ENCODE measurements at places on chromosomes 16 and 17. TPM values are rescaled to one million over a fixed set of nuclear protein-coding genes. Genes with fewer than 3 reads are reported as not detected.

Gene SMURF2
- 9.6 TPM for total RNA-seq

Gene MYH11
- total RNA-seq = not detected

Gene KRTAP9-4
- total RNA-seq = not detected

Gene NLGN2
- total RNA-seq = 7.7 TPM

Gene MYLK3
- total RNA-seq = 0.05 TPM

- no peak overlapping the region for H3K27ac ChIP-seq
- no peaks in the 10 kb centered on the region for H3K27me3 ChIP-seq
- no peaks in the 10 kb centered on the region for H3K36me3 ChIP-seq
- peaks cover 15% of the 10 kb centered on the region for H3K4me1 ChIP-seq
Measured at GRCh38 chr17:43576563-43577229, 30.6 kb upstream of the ETV4 start.

DNA sequence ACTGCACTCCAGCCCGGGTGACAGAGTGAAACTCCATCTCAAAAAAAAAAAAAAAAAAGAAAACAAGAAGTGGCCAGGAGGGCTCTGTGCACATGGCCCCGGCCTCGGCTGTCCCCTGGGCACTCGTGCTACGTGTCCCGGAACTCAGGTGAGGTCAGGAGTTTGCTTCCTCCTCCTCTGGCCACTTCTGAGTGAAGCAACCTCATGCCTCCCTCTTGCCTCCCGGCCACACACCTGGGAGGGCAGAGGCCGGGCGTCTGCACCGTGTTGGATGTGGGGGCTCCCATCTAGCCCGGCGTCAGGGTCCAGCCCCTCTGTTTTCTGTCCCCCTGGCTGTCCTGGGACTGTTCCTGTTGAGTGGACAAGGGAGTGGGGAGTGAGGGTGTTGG lies 22.2 kb downstream of the ASPSCR1 start:
- H3K27me3 ChIP-seq = no peaks in the 10 kb centered on the region
- H3K36me3 ChIP-seq = no peaks in the 10 kb centered on the region
- no peak overlapping the region for H3K4me3 ChIP-seq
- H3K27ac ChIP-seq = no peak overlapping the region
- DNase-seq = no peak

GRCh38 chr16:85515319-85515745 lies 97.8 kb upstream of the GSE1 start:
- H3K4me1 ChIP-seq = no peaks in the 10 kb centered on the region
- H3K36me3 ChIP-seq = no peaks in the 10 kb centered on the region
- H3K27me3 ChIP-seq = no peaks in the 10 kb centered on the region
- H3K4me3 ChIP-seq = no peak overlapping the region
- DNase-seq = no peak
- no peak overlapping the region for H3K27ac ChIP-seq

- peaks cover 5% of the 10 kb centered on the region for H3K4me1 ChIP-seq
- no peaks in the 10 kb centered on the region for H3K27me3 ChIP-seq
- peak; percentile 84 for DNase-seq
- no peak overlapping the region for H3K27ac ChIP-seq
- no peaks in the 10 kb centered on the region for H3K36me3 ChIP-seq
Measured at GRCh38 chr17:30104575-30105339, 11.9 kb upstream of the NSRP1 start.
